ENCODE measurements at places on chromosomes 11 and 22.

- no peak for DNase-seq
Measured at GRCh38 chr11:128457874-128458273, 129.5 kb downstream of the ETS1 start.

- no peak for DNase-seq
Measured at GRCh38 chr11:9022961-9023680, 19.3 kb upstream of the NRIP3 start.

GRCh38 chr11:68940651-68941323 is 37.1 kb downstream of the IGHMBP2 start:
- no peak for DNase-seq

DNA sequence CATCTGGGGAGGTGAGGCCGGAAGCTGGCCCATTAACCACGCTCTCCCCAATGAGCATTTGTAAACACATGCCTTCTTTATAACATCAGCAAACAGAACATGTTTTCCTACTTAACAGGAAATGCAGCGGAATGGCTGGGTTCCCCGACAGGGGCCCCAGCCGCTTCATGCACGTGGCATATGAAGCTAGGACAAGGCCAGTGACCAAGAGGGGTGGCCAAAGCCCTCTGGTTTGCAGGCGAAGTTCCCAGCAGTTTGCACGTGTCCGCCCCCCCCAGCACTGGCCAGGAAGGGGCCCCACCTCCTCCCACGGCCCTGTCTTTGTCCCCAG is 38.7 kb upstream of the LINC01488 start:
- DNase-seq, result peak; percentile 80

DNA sequence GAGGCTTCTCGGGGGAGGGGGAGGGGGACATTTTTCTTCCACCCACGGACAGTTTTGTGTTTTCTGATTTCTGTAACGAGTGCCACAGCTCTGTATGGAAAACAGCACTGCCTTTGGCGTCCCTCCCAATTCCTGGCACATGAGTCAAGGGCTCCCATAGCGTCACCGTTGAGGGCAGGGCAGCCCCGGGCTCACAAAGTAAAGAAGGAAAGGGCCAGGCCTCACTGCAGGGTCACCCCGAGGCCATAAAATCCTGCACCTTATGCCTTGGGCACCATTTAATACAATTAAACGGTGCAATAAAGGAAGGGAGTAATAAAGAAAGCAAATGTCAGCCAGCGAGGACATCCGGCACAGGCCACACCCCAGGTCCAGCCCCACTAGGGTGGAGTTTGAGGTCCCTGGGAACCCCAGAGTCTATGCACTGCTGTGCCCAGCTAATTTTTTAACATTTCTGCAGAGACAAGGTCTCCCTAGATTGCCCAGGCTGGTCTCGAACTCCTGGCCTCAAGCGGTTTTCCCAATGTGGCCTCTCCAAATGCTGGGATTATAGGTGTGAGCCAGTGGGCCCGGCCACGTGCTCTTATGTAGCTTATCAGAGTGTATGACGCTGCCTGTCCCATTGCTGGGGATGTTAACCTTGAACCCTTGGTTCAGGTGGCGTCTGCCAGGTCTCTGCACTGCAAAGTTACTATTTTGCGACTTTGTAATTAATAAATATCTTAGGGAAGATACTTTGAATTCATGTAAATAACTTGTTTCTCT is 13.6 kb upstream of the MUC2 start:
- DNase-seq, result peak; percentile 47

DNA sequence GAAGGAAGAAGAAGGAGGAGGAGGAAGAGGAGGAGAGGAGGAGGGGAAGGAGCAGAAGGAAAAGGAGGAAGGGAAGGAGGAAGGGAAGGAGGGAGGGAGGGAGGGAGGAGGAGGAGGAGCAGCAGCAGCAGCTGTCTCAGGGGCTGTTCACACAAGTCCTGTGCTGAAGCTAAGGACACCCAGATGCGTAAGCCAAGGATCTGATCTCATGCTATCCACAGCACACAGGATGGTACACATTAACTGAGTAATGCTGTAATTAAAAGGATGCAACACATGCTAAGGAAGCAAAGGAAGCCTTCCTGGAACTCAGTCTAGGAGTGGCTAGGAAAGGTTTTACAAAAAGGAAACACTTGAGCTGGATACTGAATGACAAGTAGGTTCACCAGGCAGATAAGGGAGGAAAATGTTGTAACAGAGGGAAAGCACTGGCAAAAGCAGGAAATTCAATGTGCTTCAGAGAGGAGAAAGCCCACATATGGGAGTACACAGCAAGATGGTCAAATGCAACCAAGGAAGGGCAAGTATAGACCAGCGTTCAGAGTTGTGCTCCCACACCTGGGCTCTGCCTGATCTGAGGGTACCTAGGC is 32.0 kb downstream of the TRIM66 start:
- no peak for DNase-seq

GRCh38 chr11:16286095-16286494 is 70.3 kb downstream of the SOX6 start:
- DNase-seq, result no peak

Measured in iris pigment epithelial cell (primary cell).